ENCODE measurements at places on chromosomes 3 and 15. TPM values are rescaled to one million over a fixed set of nuclear protein-coding genes. Genes with fewer than 3 reads are reported as not detected.
A peak's percentile ranks its signal among the peaks of the same experiment; 100 is the strongest.

CHL1 gene
- 49.2 TPM for total RNA-seq

STAB1 gene
- total RNA-seq, result 167 TPM

CNOT10 gene
- 11.8 TPM for total RNA-seq

CCDC13 gene
- total RNA-seq, result 4.3 TPM

ARPIN gene
- 25.3 TPM for total RNA-seq

SLC27A2 gene
- 0.13 TPM for total RNA-seq

DNA sequence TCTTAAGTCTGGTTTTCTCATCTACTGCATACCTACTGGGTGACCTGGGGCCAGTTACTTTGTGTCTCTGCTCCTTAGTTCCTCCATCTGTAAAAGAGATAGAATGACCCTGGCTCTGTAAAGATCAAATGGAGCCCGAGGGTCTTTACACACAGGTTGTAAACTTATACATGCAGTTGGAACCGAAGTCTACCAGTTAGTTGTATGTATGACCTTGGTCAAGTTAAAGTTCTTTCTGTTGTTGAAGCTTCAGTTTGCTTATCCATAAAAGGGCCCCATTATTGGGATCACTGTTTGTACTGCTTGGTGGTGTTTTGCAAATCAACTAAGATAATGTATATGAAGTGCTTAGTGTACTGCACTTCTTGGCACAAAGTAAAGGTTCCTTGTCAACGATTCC, 186.9 kb downstream of the PTPRG start:
- ATAC-seq, result no peak

GRCh38 chr15:74185710-74186348, 12.3 kb downstream of the ISLR start:
- no peak for ATAC-seq

DNA sequence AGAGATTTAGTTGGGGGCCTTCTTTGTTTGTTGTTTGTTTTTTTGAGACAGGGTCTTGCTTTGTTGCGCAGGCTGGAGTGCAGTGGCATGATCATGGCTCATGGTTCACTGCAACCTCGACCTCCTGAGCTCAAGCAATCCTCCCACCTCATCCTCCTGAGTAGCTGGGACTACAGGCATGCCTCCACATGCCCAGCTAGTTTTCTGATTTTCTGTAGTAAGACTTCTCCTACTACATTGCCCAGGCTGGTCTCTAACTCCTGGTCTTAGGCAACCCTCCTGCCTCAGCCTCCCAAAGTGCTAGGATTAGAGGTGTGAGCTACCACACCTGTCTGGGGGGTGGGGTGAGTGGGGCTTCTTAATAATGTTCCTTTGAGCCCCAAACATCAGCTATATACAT, 148.3 kb upstream of the ADAMTS9 start:
- ATAC-seq, result no peak

DNA sequence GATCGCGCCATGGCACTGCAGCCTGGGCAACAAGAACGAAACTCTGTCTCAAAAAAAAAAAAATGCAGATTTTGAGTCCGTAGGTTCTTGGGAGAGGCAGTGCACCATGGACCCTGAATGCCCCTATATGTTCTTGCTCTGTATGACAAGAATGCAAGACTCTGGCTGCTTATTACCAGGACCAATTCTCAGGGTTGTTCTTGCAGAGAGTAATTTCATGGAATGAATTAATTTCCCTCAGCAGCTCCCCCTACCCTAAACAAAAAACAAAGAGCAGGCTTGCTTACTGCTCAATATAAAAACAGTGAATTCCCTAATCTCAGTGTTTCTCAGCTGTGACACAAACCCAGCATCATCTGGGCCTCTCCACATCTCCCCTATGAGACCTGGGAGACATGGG, 20.5 kb upstream of the DYNC1LI1 start:
- no peak for ATAC-seq

DNA sequence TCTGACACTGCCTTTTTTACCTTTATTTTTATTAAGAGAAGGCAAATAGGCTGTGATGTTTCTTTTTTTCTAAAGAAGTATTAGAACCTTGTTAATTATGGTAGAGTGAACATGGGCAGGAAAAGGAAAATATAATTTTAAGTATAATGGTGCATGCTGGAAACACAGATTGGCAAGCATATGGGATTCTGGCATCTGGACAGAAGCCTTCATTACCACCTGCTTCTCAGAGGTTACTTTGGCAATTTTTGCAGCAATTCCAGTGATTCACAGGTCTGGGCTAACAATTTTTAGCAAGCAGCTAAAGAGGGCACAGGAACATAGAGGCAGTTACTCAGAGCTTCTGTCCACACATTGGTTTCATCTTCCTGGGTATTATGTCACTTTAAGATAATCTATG, 258.3 kb downstream of the DIPK2A start:
- no peak for ATAC-seq

DNA sequence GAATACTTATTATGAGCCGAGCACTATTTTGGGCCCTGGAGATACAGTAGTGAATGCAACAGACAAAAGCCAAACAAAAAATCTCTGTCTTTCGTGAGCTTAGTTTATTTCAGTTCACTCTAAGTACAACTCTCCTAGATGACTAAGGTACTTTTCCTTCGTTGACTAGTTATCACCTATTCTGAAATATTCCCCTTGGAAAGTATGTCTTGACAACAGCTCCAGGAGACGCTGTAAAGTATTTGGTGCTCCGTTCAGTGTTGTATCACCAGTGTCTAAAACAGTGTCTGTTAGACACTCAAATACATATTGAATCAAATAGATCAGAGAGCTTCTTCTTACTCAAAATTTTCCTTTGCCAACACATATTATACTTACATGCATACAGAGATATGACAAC, 119.6 kb downstream of the TFDP2 start:
- no peak for ATAC-seq

- ATAC-seq, result no peak
Observed at GRCh38 chr3:44297255-44297654, 41.3 kb upstream of the TCAIM start.

DNA sequence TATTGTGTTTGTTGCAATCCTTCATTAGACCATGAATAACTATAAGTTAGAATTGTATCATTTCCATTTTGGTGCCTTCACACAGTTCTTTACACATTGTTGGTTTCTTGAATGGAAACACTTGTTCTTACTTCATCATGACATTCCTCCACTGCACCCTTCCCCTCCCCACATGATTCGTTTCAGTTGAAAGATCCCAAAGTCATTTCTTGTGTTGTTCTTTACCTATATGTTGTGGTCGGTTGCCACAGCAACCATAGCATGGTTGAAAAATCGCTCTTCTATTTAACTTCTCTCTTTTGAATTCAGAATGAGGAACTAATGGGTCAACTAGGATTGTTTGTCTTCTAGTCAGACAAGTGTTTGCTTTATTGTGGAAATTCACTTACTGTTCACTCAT, 103.3 kb downstream of the IL1RAP start:
- peak; percentile 61 for ATAC-seq

DNA sequence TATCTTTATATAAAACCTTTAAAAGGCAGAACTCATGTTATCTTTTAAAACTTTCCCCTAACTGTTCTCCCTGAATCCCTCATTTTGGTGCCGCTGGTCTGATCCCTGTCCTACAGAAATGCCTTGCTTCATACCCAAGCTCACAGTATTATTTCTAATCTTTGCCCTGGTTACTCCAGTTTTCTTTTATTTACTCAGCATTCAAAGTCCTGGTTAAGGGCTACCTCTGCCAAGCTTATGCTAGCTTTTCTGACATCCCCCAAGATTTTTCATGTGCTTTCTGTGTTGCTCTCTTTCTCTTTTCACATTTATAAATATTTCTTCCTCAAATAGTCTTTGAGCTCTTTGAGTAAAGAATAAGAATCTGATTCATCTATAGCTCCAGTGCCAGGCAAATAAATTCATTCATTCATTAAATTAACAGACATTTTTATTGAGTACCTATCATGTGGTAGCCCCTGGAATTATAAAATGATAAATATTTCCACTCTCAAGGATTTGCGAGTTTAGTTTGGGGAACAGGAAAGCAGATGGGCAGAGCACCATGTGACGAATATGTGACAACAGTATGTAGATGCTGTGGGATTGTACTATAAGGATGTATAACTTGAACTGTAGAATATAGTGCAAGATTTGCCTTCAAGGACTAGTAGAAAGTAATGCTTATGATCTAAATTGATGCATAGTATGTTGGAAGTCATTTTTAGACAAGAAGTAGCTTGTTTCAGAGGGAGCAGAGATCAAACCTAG, 247.5 kb downstream of the LPP start:
- no peak for ATAC-seq

DNA sequence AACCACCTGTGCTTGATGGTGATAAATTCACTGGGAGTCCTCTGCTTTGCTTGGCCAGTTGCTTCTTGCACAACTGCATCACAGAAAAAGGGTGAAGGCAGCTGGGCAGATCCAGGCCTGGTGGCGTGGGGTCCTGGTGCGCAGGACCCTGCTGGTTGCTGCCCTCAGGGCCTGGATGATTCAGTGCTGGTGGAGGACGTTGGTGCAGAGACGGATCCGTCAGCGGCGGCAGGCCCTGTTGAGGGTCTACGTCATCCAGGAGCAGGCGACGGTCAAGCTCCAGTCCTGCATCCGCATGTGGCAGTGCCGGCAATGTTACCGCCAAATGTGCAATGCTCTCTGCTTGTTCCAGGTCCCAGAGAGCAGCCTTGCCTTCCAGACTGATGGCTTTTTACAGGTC, 31.1 kb upstream of the IQCF2 start:
- no peak for ATAC-seq

GRCh38 chr15:81776976-81777375, 268.8 kb downstream of the MEX3B start:
- no peak for ATAC-seq

DNA sequence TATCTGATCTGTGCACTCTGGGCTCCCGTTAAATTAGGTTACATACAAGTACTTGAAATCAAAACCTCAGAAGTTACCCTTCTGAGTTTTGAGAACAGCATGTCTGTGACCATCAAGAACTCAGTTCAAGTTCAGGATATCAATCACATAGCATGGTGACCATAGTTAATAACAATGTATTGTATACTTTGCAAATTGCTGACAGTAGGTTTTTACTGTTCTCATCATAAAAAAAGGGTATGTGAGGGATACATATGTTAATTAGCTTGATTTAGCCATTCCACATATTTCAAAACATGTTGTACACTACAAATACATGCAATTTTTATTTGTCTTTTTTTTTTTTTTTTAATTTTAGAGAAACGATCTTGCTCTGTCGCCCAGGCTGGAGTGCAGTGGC, 25.5 kb downstream of the TMEM40 start:
- no peak for ATAC-seq

GRCh38 chr3:56903231-56903782, 101.6 kb upstream of the ARHGEF3 start:
- no peak for ATAC-seq

DNA sequence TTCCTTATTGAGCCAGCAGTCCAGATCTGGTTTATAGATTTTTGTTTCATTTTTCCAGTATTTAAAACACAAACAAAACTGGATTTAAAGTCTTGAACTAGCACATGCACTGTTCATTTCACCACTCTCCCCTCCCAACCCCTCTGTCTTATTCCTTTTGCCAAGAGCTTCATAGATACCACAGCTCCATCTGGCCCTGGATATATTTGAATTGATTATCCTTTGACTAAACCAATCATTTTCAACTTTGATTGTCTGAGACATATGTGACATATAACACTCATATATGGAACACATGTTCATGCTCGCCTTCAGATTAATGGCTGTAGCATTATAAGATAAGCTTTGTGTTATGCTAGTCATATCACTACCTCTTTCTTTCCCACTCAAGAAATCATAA, 376.6 kb upstream of the NAALADL2 start:
- no peak for ATAC-seq

- ATAC-seq, result no peak
Observed at GRCh38 chr15:59453474-59454215, 15.7 kb downstream of the FAM81A start.

DNA sequence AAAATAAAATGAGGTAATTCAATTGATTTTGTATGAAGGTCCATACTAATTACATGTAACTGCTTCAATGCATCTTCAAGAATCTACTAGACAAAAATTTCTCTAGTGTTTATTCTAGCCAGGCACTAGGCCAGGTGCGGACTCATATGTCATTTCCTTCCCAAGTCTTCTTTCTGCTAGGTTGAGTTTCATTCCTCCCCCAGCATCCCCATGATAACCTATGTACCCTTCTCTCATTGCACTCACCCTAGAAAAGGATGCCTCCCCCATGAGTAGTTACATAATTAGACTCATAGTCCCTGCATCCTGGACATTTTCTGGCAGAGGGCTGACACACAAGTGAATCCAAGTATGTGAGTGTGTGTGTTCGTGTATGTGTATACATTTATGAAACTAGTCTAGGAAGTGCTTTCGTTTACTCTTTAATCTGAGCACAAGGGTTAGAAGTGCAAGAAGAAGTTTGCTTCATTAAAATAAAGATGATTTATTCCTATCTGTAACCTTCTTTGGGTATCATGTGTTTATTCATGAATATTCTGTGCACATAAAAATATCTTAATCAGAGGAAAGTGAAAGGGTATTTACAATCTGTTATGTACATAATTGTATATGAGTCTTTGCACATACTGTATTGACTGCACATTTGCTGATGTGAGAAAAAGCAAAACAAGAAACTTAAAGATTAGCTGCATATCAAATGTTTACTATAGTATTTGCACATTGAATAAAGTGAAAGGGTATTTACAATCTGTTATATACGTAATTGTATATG, 585.6 kb upstream of the ZNF717 start:
- ATAC-seq, result no peak

DNA sequence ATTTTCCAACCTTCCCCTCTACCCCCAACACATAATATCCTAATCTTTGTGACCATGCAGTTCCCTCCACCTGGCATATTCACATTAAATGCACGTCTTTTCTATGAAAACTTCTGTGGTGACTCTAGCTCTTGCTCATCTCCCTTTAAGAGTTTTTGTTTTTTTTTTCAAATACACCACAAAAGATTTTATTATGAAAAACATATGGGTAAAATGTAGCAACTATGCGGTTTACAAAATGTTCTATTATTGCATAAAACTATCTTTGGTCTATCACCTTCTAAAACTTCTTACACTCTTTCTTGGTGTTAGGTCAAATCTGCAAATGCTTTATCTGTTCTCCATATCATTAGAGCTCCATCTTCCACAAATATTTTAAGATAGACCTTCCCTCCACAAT, 38.6 kb upstream of the ADGRG7 start:
- no peak for ATAC-seq

DNA sequence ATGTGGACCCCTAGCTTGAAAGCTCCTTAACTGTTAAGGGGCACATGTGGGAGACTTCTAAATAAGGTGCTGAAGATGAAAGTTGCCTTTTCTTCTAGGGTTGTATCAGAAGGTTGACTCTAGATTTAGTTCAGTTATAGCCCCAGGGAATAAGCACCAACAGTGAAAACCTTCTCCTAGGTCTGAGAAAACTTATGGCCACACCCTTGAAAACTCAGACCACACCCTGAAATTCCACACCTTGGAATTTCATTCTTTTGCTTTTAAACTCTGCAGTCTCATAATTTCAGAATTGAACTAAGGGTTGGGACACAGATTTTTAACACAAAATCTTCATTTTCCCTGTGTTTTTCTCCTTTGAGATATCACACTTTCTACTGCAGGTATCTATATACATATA, 355.8 kb upstream of the IL12A start:
- ATAC-seq, result no peak

All from gastroesophageal sphincter (tissue), 4 donors.